ENCODE measurements at places on chromosomes 4 and X. TPM values are rescaled to one million over a fixed set of nuclear protein-coding genes. Genes with fewer than 3 reads are reported as not detected.

GRCh38 chrX:11040996-11041395, 70.1 kb upstream of the HCCS start:
- no peaks in the 10 kb centered on the region for H3K27me3 ChIP-seq
- H3K36me3 ChIP-seq: no peaks in the 10 kb centered on the region
- H3K27ac ChIP-seq: no peak overlapping the region
- no peak overlapping the region for H3K4me3 ChIP-seq
- H3K4me1 ChIP-seq: no peaks in the 10 kb centered on the region
- no peak for DNase-seq

DNA sequence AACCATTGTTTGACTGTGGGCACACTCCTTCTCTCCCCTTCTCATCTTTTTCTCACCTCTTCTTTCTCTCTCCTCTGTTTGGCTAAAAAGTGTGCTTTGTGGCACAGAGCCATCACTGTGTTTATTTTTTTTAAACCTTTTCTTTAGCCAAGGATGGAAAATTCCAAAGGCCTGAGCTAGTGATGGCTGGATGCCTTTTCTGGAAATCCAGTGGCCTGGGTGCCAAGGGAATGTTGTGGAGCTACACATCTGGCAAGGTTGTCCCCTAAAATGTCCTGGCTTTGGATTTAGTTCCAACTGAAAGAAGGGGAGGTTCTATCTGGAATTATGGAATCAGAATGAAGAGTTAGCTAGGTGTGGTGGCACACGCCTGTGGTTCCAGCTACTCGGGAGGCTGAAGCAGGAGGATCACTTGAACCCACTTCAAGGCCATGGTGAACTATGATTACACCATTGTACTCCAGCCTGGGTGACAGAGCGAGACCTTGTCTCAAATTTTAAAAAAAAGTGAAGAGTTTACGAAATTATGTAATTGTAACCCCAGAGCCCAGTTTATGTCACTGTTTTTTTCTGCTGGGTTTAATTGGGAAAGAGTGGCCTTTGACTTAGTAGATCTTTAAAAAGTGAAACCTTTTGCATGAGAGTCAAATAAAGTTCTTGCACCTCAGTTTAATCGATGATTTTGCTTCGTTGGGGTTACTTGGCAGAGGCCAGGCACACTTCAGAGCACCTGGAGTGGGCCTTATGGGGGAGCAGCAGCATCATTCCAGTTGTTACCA, 17.7 kb downstream of the DOCK11 start:
- H3K4me1 ChIP-seq: no peaks in the 10 kb centered on the region
- DNase-seq: no peak
- H3K36me3 ChIP-seq: no peaks in the 10 kb centered on the region
- H3K4me3 ChIP-seq: no peak overlapping the region
- H3K27ac ChIP-seq: no peak overlapping the region

DNA sequence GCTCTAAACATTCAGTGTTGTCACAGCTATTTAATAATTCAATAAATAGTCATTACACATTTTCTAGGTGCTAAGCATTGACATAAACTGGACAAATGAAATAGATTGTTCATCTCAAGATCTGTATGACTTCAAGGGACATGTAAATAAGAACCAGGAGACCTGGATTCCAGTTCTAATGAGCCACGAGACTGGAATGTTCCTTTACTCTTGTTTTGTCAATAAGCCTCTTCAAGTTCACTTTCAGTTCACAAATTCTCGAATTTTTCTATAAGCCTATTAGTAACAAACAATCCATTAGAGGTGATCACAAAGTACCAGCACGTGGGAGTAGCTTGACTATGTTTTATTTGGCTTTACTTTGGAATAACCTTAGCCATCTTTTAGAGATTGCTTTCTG, 514.0 kb upstream of the SMIM31 start:
- no peak overlapping the region for H3K4me3 ChIP-seq
- H3K27ac ChIP-seq: no peak overlapping the region
- H3K36me3 ChIP-seq: no peaks in the 10 kb centered on the region
- DNase-seq: no peak
- H3K4me1 ChIP-seq: no peaks in the 10 kb centered on the region
- no peaks in the 10 kb centered on the region for H3K27me3 ChIP-seq

- H3K36me3 ChIP-seq: no peaks in the 10 kb centered on the region
- H3K4me1 ChIP-seq: peaks cover 6% of the 10 kb centered on the region
- H3K27ac ChIP-seq: no peak overlapping the region
- DNase-seq: no peak
- no peak overlapping the region for H3K4me3 ChIP-seq
- H3K27me3 ChIP-seq: peaks cover 21% of the 10 kb centered on the region
These were observed 41.0 kb downstream of the PRPS1 start for GRCh38 chrX:107669261-107669660.

GRCh38 chrX:48511560-48511959, 2.8 kb downstream of the PORCN start:
- peak; percentile 35 for DNase-seq
- H3K4me3 ChIP-seq: no peak overlapping the region
- H3K27ac ChIP-seq: no peak overlapping the region
- H3K4me1 ChIP-seq: no peaks in the 10 kb centered on the region

DNA sequence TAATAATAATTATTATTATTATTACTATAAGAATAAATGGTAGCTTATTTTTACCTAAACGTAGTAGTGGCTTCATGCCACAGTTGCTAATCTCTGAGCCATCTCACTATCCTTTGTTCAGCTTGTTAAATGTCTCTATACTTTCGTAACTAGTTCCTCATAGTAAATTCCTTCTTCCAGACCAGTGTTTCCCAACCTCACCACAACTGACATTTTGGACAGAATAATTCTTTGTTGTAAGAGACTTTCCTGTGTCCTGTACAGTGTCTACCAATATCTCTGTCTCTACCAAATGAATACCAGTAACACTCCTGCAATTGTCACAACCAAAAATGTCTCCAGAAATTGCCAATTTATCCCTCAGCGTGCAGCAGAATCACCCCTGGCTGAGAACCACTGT, 1040.9 kb downstream of the DMD start:
- no peak overlapping the region for H3K4me3 ChIP-seq
- no peaks in the 10 kb centered on the region for H3K4me1 ChIP-seq
- DNase-seq: no peak
- H3K27ac ChIP-seq: no peak overlapping the region

- peak; percentile 96 for DNase-seq
- H3K36me3 ChIP-seq: no peaks in the 10 kb centered on the region
- H3K27me3 ChIP-seq: no peaks in the 10 kb centered on the region
- no peaks in the 10 kb centered on the region for H3K4me1 ChIP-seq
These were observed 549 bp downstream of the CPEB2 start for GRCh38 chr4:15002659-15003400.

DNA sequence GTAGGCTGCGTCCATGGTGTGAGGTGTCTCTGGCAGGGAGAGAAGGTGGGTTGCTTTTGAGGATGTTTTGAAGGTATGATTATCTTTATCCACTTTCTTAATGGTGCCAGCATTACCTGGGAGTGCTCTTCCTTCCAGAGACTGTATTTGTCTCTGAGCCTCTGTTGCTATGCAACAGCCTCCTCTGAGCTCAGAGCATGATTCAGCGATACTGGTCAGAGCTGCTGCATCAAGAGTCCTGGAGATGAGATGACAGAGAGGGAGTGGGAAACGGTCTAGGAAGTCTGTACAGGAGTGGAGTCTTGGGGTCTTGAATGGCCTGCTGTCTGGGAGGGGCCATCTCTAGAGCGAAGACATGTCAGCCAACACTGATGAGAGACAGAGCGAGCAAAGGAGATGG, 104.4 kb upstream of the RAB40AL start:
- DNase-seq: no peak
- no peaks in the 10 kb centered on the region for H3K36me3 ChIP-seq
- H3K4me3 ChIP-seq: no peak overlapping the region
- H3K27me3 ChIP-seq: no peaks in the 10 kb centered on the region
- H3K4me1 ChIP-seq: no peaks in the 10 kb centered on the region

The TKTL2 gene
- total RNA-seq: 0.60 TPM

The USP53 gene
- total RNA-seq: 18.4 TPM

DNA sequence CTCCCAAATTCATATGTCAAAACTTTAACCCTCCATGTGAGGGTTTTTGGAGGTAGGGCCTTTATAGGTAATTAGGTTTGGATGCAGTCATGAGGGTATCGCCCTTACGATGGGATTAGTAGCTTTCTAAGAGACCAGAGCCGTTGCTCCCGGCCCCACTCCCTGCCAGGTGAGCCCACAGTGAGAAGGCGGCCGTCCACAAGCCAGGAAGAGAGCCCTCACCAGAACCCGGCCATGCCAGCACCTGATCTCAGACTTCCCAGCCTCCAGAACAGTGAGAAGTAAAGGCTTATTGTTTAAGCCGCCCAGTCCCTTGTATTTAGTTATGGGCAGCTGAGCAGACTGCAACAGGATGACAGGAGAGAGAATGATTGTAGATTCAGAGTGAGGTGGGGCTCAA, 40.8 kb downstream of the DCTD start:
- peaks cover 42% of the 10 kb centered on the region for H3K36me3 ChIP-seq
- no peak overlapping the region for H3K27ac ChIP-seq
- H3K4me1 ChIP-seq: peaks cover 14% of the 10 kb centered on the region
- H3K4me3 ChIP-seq: no peak overlapping the region
- DNase-seq: peak; percentile 45

The SSX4B gene
- not detected for total RNA-seq

The TRPC3 gene
- total RNA-seq: 0.40 TPM

DNA sequence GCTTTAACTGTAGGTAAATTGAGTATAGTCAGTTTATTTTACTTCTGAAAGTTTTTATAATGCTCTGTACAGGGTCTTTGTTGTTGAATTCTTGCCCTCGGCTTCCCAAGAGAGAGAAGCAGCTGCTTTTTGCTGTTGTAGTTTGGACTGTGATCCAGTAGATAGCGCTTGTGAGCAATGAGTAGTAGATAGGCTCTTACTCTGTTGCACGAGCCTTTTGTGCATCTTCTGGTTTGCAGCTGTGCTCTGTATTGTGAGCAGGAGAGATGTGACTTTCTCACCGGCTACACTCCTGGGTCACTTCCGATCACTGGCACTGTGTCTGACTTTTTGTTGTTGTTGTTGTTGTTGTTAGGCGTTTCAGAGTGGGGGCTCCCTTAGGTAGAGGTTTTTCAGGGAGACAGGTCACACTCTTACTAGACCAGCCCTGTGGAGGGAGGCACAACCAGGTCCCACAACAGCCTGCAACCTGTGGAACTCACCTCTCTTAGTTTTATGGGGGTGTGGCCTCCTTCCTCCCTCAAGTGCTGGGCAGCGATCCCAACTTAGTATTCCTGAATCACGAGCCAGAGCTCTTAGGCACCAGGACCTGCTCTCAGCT, 822.1 kb upstream of the GALNTL6 start:
- no peaks in the 10 kb centered on the region for H3K36me3 ChIP-seq
- DNase-seq: no peak
- no peaks in the 10 kb centered on the region for H3K4me1 ChIP-seq
- H3K4me3 ChIP-seq: no peak overlapping the region
- no peaks in the 10 kb centered on the region for H3K27me3 ChIP-seq

- peaks cover 5% of the 10 kb centered on the region for H3K4me1 ChIP-seq
- no peak overlapping the region for H3K4me3 ChIP-seq
- no peak overlapping the region for H3K27ac ChIP-seq
- H3K27me3 ChIP-seq: no peaks in the 10 kb centered on the region
- no peaks in the 10 kb centered on the region for H3K36me3 ChIP-seq
These were observed 27.5 kb upstream of the PDGFC start for GRCh38 chr4:156999175-156999517.

DNA sequence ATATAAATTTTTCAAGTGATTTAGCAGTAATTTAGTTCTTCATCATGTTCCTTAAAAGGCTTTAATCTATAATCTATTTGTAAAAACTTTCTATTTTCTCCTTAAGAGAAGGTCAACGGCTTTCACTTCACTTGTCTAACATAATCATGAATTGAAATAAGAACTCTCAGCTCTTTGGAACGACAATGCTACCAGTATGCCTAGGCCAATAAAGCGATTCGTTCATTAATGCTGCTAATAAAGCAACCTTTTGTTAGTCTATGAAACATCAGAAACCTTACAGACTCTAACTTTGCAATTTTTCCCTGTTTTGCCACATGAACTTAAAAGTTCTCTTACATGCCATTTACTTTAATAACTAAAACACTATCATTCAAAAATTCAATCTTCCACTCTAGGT, 47.6 kb downstream of the FBXW7 start:
- DNase-seq: no peak
- no peak overlapping the region for H3K27ac ChIP-seq
- H3K36me3 ChIP-seq: no peaks in the 10 kb centered on the region
- no peaks in the 10 kb centered on the region for H3K27me3 ChIP-seq

Measured in spleen (tissue), 13 donors.